ENCODE measurements at places on chromosomes 3 and 15.

DNA sequence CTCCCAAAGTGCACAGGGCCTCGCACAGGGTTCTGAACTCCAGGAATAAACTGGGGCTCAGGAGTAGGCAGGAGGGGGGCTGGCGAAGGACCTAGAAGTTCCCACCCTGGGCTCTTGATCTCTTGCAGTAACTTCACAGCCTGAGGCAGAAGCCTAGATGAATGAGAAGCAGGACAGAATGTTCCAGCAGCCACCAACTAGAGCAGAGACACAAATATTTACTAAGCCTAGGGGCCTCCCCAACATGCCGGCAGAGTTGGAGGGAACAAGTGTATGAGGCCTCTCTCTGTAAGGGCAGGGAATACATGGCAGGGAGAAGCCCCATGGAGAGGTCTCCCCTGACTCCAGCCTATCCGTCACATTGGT is 25.3 kb upstream of the C15orf39 start:
- DNase-seq, result no peak

DNA sequence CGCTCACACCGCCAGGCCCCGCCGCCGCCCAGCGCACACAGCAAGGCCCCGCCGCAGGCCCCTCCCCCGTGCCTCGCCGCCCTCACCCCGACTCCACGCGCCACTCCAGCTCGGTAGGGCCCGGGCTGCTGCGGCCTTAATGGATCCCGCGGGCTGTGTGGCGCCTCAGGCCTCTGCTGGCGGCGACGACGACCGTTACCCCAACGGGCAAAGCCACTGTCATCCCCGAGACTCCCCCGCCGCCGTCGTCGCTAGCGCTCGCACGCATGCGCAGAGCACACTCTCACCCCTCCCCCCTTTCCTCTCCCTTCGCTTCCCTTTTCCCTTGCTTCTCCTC is at the start of gene MSL2:
Gene MSL2 (minus strand): TSS at position 272 of the 337 bp plus-strand sequence. CDS start 1,222 bp downstream, outside the sequence.
- DNase-seq, result no peak

- no peak for DNase-seq
Measured at GRCh38 chr15:66735909-66736305, 33.9 kb downstream of the SMAD6 start.

- no peak for DNase-seq
Measured at GRCh38 chr15:80957976-80958375, 31.6 kb downstream of the MESD start.

All from cardiac septum (tissue), 1 donor.